Panc1 (cell line): ENCODE measurements at places on chromosomes 4 and X. TPM values are rescaled to one million over a fixed set of nuclear protein-coding genes. Genes with fewer than 3 reads are reported as not detected.

- no peak for DNase-seq
- no peak overlapping the region for H3K4me3 ChIP-seq
- H3K36me3 ChIP-seq: no peaks in the 10 kb centered on the region
- no peaks in the 10 kb centered on the region; the same call in 1 of the 2 replicates for H3K4me1 ChIP-seq
These were observed 82.9 kb downstream of the PDLIM5 start for GRCh38 chr4:94534401-94535312.

DNA sequence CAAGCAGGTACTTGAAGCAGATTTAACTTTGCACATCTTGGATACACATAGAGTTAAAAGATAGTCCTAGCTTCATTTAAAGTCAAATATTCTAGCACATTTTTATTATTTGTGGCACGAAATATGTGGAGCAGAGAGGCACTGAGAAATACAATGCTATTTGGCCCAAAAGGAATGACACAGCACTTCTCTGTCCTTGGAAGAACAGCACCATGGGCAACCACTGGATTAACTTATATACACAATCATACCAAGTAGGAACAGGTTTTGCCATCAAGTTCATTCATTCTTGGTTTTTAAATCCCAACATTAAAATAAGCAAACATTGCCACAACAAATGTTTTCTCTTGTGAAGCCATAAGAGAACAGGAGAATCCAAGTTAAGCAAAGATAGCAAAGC, 924 bp upstream of the ENAM start:
- no peaks in the 10 kb centered on the region for H3K4me1 ChIP-seq
- no peak for DNase-seq
- no peaks in the 10 kb centered on the region for H3K36me3 ChIP-seq
- H3K4me3 ChIP-seq: no peak overlapping the region
- no peaks in the 10 kb centered on the region for H3K27me3 ChIP-seq

- H3K27ac ChIP-seq: no peak overlapping the region
- H3K4me1 ChIP-seq: no peaks in the 10 kb centered on the region
- H3K4me3 ChIP-seq: no peak overlapping the region
- no peaks in the 10 kb centered on the region for H3K27me3 ChIP-seq
These were observed 125.7 kb downstream of the ZC4H2 start for GRCh38 chrX:64850371-64851082.

GRCh38 chr4:107044170-107044569, 8.1 kb upstream of the DKK2 start:
- no peaks in the 10 kb centered on the region for H3K4me1 ChIP-seq
- no peaks in the 10 kb centered on the region; the same call in 1 of the 2 replicates for H3K36me3 ChIP-seq
- H3K4me3 ChIP-seq: no peak overlapping the region
- H3K27me3 ChIP-seq: no peaks in the 10 kb centered on the region

GRCh38 chr4:47705326-47705981, 132.4 kb downstream of the CORIN start:
- H3K36me3 ChIP-seq: no peaks in the 10 kb centered on the region
- H3K4me1 ChIP-seq: no peaks in the 10 kb centered on the region
- no peaks in the 10 kb centered on the region for H3K27me3 ChIP-seq
- H3K4me3 ChIP-seq: no peak overlapping the region
- no peak overlapping the region for H3K27ac ChIP-seq
- DNase-seq: no peak

GRCh38 chrX:13599491-13599890, 30.1 kb downstream of the EGFL6 start:
- no peaks in the 10 kb centered on the region for H3K27me3 ChIP-seq
- no peaks in the 10 kb centered on the region for H3K4me1 ChIP-seq
- no peaks in the 10 kb centered on the region for H3K36me3 ChIP-seq

GRCh38 chr4:41125558-41126311, 88.6 kb downstream of the APBB2 start:
- H3K27me3 ChIP-seq: no peaks in the 10 kb centered on the region
- H3K4me3 ChIP-seq: no peak overlapping the region
- H3K36me3 ChIP-seq: no peaks in the 10 kb centered on the region

DNA sequence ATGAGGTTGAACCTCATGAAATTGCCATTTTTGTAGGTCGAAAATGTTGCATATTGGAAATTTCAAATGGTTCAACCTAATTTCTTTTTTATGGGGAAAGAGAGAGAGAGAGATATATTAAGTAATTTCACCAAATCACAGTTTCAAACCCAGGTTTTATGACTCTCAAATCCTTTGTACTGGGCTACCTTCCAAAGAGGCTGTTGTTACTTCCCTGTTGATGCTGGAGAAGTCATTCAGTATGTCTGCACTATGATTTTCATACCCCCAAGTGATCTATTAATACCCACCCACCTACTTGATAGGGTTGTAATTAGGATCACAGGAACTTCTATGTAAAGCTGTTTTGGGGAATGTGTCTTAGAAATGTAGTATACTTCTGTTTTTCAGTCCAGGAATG, 109.9 kb downstream of the ZNF330 start:
- DNase-seq: no peak
- peak overlapping the region; percentile 54; the same call in 1 of the 2 replicates for H3K27ac ChIP-seq
- H3K36me3 ChIP-seq: no peaks in the 10 kb centered on the region
- H3K27me3 ChIP-seq: no peaks in the 10 kb centered on the region
- peak overlapping the region; percentile 60 for H3K4me3 ChIP-seq

- H3K4me1 ChIP-seq: no peaks in the 10 kb centered on the region
- no peak overlapping the region for H3K27ac ChIP-seq
- no peaks in the 10 kb centered on the region for H3K36me3 ChIP-seq
These were observed 77.2 kb downstream of the RASL11B start for GRCh38 chr4:52939325-52939724.

DNA sequence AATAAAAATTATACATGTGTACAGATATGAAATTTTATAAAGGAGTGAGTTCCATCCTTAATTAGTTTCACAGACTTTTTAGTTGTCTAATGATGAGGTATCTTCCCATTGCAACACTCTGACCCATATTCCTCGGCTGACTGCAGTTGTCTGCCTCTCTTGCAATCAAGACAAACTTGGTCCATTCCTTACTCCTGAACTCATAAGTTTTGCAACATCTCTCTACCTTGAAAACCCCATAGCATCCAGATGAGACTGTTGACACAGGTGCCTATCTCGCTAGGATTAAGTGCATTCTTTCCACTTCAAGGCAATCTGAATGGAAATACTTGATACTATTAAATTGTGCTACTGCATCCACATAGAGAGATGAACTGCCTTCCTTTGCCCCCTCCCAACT, 2.3 kb downstream of the XKRX start:
- H3K4me3 ChIP-seq: no peak overlapping the region
- peaks cover 3% of the 10 kb centered on the region for H3K4me1 ChIP-seq
- peaks cover 2% of the 10 kb centered on the region; the same call in 1 of the 2 replicates for H3K27me3 ChIP-seq
- no peaks in the 10 kb centered on the region for H3K36me3 ChIP-seq
- H3K27ac ChIP-seq: no peak overlapping the region
- no peak for DNase-seq

DNA sequence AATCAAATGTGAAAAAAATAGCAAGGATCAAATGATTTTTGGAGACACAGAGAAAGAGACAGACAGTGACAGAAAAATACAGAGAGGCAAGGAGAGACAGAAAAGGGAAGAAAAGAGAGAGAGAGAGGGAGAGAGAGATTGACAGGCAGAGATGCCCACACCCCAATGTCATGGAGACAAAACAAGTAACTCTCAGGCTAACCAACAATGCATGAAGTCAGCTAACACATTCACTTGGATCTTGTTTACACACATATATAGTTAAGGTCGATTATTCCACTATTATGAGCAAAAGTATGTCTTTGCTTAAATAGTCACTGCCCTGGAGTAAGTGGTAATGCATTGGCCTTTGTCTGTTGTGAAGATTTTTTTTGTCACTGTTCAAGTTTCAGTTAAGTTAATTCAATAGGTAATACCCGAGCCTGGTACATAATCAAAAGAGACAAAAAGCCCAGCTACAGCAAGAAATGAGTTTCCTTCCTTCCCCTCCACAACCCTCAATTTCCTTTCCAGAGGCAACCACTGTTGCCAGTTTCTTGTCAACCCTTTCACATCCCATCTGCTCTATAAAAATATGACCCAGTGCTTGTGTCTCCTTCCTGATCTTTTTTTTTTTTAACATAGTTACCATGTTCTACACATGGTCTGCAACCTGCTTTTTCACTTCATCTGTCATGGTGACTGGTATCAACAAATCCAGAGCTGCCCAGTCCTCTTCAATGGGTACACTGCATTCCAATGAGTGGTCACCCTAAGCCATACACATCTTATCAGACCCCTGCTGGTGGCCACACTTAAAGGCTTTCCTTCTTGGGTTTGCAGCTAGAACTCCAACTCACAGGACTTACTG, 52.1 kb downstream of the PROM1 start:
- H3K36me3 ChIP-seq: no peaks in the 10 kb centered on the region
- no peak overlapping the region for H3K27ac ChIP-seq
- no peak for DNase-seq

Gene AMOT
- 4.0 TPM for total RNA-seq

Gene ZNF711
- total RNA-seq: 3.1 TPM

Gene SRPX2
- total RNA-seq: 1.2 TPM

Gene NHS
- 0.80 TPM for total RNA-seq

Gene JCHAIN
- total RNA-seq: 0.36 TPM

Gene PCDH10
- total RNA-seq: not detected

Gene LDOC1
- total RNA-seq: not detected

Gene MAP7D2
- total RNA-seq: 7.6 TPM

Gene COL4A6
- total RNA-seq: 0.28 TPM

Gene PRDX4
- 106 TPM for total RNA-seq

Gene TCP11X2
- not detected for total RNA-seq

Gene SERTM2
- total RNA-seq: not detected
